ENCODE measurements at places on chromosomes 5 and 9.

- DNase-seq, result no peak
These were observed 32.1 kb downstream of the LCP2 start for GRCh38 chr5:170265522-170265921.

- no peak for DNase-seq
These were observed 58.1 kb upstream of the DHFR start for GRCh38 chr5:80712919-80713318.

- DNase-seq, result no peak
These were observed 23.3 kb downstream of the PTGES2 start for GRCh38 chr9:128104171-128104618.

DNA sequence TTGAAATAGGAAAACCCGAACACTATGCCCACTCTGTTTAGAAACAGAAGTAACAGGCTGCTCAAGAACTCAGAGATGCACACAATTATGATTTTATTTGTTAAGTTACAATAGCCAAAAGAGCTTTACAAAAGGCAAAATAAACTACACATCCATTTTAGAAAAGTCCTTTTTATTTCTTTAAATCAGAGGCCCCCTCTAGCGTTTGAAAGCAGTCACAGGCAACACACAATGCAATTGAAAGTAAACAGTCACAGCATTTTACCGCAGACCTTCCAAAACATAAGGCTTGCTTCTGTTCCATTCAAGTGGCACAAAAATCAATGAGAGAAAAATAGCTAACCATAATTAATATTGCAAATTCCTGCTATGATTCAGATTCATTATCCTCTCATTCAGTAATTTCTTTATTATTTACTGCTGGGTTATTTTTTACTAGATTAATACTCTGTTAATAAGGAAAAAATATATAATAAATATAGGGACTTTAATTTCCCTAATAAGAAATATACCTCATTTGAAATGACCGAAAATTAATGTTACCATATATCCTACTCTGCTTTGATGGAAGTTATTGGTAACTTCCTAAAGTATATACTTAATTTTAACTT lies 78.3 kb downstream of the CEP120 start:
- DNase-seq, result no peak

GRCh38 chr5:75648712-75649111 lies 37.5 kb downstream of the ANKDD1B start:
- no peak for DNase-seq

DNA sequence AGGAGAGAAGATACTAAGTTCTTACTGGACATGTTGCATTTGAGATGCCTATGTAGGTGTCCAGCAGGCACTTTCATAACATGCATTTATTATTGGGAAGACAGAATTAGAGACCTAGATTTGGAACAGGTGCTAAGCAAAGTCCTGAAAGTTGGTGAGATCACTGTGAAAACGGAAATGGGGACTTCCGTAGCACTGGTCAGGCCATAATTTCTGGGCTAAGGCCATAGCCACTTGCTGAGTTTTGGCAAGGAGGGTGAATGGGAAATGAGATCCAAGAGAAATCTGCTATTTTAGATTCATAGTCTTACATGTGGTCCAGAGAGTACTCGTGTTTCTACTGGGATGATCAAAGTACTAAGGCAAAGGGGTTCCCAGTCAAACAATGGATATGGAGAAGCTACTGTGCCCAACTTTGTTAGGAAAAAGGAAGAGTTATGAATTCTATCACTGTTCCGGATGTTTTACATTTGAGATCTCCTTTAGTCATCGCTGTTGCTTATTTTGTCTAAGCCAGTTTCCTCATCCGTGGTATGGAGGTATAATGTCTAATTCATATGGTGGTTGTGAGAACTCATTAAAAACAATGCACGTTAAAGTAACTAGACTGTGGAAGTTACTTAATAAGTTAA lies 33.4 kb downstream of the TEK start:
- no peak for DNase-seq

DNA sequence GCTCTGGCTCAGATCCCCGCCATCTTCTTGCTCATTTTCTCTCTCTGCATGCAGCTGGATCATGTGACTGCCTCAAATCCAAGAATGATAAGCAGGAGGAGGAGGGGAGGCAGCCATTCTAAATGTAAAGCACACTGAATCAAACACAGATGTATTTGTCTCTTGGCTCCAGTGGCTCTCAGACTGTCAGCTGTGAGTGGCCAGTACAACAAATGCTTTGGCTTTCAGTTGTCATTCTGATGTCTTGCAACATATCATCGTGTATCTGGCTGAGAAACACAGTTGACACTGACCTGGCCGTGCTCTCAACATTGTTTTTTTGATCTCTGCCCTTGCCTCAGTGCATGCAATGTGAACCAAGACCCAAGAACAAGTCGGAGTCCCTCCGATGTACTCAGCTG lies 233.1 kb downstream of the ADAMTSL1 start:
- DNase-seq, result no peak

- no peak for DNase-seq
These were observed 162.0 kb upstream of the S1PR3 start for GRCh38 chr9:88829276-88829675.
